ENCODE measurements at places on chromosomes 13 and 19.

GRCh38 chr19:57664269-57665127 is 4.2 kb upstream of the ZSCAN4 start:
- DNase-seq = peak; percentile 67

- no peak for DNase-seq
These were observed 2.1 kb downstream of the TEX30 start for GRCh38 chr13:102771298-102772041.

DNA sequence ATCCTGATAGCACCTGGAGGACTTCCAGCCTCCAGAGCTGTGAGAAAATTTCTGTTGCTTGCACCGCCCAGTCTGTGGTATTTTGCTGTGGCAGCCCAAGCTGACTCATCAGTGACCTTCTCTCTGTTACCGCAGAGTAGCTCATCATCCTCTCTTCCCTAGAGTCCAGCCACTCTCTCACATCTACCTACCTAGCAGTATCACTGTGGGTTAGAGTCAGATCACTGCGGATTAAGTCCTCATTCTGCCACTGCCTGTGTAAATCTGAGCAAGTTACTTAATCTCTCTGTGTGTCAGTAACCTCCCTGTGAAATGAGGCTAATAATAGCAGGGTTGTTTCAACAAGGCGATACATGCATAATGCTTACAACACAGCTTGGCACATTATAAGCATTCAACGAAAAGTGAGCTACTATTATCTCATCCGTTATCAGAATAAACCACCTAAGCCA is 40.3 kb upstream of the USPL1 start:
- DNase-seq = no peak

DNA sequence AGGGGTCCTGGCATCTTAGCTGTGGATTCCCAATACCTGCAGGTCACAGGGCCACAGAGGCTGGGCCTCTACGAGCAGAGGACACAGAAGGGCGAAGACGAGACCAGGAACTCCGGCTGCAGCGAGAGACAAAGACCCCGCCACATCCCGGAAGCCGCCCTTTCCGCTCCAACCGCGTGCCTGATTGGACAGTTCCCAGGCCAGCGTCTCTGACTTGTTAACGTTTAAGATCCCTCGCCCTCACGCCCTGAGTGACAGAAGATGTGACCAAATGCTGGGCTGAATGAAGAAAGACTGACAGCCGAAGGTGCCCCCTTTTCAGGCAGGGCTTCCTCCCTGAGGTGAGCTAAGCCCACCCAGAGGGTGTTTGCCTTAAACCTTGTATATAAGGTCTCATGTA is at the start of gene ZNF98:
ZNF98 (minus strand) TSS at position 136 of the 400 bp plus-strand sequence; CDS start at position 14, 122 bp downstream.
- no peak for DNase-seq

GRCh38 chr13:44715287-44716230 is 139.4 kb upstream of the TSC22D1 start:
- no peak for DNase-seq

All from NCI-H1930 (cell line).